ENCODE measurements at places on chromosomes 16 and 17. TPM values are rescaled to one million over a fixed set of nuclear protein-coding genes. Genes with fewer than 3 reads are reported as not detected.

Gene AATK
- under 0.01 TPM for total RNA-seq

Gene GNG13
- total RNA-seq: 0.39 TPM

Gene MRPL27
- 38.1 TPM for total RNA-seq

Gene KRTAP2-4
- total RNA-seq: not detected

Gene FOXC2
- 2.3 TPM for total RNA-seq

Gene RAP1GAP2
- 19.4 TPM for total RNA-seq

Gene KRT20
- not detected for total RNA-seq

Gene MMP25
- 0.11 TPM for total RNA-seq

Gene KRT12
- not detected for total RNA-seq

Gene MARCHF10
- 1.6 TPM for total RNA-seq

Gene ARHGAP44
- total RNA-seq: 2.4 TPM

Gene ARL5C
- not detected for total RNA-seq

Gene CCL16
- total RNA-seq: not detected

Gene KRT33A
- total RNA-seq: not detected

All from placental epithelial cell (primary cell).